Left lung (tissue), 14 donors: ENCODE measurements at places on chromosomes 12 and 14. TPM values are rescaled to one million over a fixed set of nuclear protein-coding genes. Genes with fewer than 3 reads are reported as not detected.

Gene C12orf54
- not detected for total RNA-seq

Gene MIPOL1
- total RNA-seq = 12.5 TPM

Gene OTUB2
- total RNA-seq = 1.5 TPM

Gene GALNT9
- total RNA-seq = not detected

Gene ZNF891
- total RNA-seq = 1.6 TPM

Gene EIF5
- total RNA-seq = 239 TPM

Gene DTX1
- 0.70 TPM for total RNA-seq

DNA sequence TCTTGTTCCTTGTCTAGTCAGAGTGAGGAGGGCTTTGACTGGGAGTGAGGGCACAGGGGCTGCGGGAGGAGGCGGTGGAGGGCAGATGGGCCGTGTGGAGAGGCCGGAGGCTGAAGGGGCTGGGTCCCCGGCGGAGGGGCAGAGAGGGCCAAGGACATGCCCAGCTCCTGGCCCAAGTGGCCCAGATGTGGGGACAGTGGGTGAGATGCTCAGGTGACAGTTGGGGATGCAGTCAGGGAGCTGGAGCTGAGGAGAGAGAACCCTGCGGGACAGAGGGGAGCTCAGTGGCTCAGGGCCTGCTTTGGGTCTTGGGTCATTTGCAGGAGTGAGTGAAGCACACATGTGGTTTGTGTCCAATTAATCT lies 26.5 kb upstream of the PLD4 start:
- DNase-seq = no peak
- H3K4me1 ChIP-seq = peaks cover 15% of the 10 kb centered on the region
- peaks cover 9% of the 10 kb centered on the region for H3K36me3 ChIP-seq
- no peak overlapping the region for H3K27ac ChIP-seq
- H3K4me3 ChIP-seq = no peak overlapping the region

DNA sequence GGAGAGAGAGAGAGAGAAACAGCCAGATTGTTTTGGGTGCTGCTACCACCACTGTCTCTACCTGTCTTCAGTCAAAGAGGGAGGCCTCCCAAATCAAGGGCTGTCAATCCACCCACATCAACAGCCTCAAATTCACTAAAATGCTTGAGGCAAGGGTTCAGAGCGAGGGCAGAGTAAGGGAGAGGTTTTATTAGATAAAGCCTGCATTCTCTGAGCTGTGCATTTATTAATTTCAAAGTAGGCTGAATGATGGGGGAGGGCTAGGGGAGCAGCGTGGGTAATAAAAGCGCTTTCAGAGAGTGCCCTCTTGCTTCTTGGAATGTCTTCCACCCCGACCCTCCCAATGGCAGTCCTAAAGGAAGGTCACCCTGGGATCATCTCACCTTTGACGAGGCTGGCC lies 636.5 kb upstream of the TBX3 start:
- no peak overlapping the region for H3K27ac ChIP-seq
- H3K36me3 ChIP-seq = no peaks in the 10 kb centered on the region
- H3K4me1 ChIP-seq = no peaks in the 10 kb centered on the region
- no peak overlapping the region for H3K4me3 ChIP-seq
- DNase-seq = no peak

DNA sequence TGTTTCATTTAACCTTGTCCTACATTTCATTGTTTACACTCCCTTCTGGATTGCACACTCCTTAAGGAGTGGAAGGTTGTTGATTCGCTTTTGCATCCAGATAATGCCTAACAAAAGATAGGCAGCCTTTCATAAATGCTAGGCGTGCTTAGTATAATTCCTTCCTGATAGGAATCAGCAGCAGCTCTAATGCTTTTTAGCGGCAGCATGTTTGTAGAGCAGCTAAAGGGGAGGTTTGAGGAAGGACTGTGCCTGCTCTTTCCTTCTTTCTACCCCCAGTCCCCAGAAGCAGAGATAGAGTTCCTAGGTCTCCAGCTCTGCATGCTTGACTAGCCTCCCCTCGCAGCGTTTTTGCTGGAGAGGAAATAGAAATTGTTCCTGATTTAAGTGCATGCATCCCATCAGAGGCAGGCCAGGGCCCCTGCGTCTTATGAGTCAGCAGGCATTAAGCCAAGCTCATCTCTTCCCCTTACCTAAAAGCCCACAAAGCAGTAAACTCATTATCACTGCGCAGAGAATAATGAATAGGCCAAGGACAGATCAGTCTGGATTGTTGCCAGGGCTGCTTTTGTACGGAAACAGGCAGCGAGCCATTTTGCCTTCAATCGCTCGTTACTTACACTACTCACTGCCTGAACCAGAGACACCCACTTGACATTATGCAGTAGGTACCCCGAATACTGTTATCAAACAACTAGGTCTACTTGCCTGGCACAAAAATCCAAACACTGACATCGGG lies 14.0 kb upstream of the TBPL2 start:
- H3K4me1 ChIP-seq = peaks cover 14% of the 10 kb centered on the region
- no peak for DNase-seq
- no peak overlapping the region for H3K27ac ChIP-seq
- no peaks in the 10 kb centered on the region for H3K27me3 ChIP-seq
- no peaks in the 10 kb centered on the region for H3K36me3 ChIP-seq

- no peaks in the 10 kb centered on the region for H3K36me3 ChIP-seq
- peak overlapping the region; percentile 24 for H3K27ac ChIP-seq
- H3K4me3 ChIP-seq = no peak overlapping the region
- no peaks in the 10 kb centered on the region for H3K27me3 ChIP-seq
Observed at GRCh38 chr12:105672121-105672975, 341.9 kb downstream of the C12orf75 start.

- no peak overlapping the region for H3K4me3 ChIP-seq
- H3K4me1 ChIP-seq = peaks cover 15% of the 10 kb centered on the region
- no peak for DNase-seq
- no peaks in the 10 kb centered on the region for H3K36me3 ChIP-seq
- no peaks in the 10 kb centered on the region for H3K27me3 ChIP-seq
Observed at GRCh38 chr12:6632026-6632983, 3.5 kb downstream of the LPAR5 start.

- no peak overlapping the region for H3K27ac ChIP-seq
- no peak overlapping the region for H3K4me3 ChIP-seq
- H3K4me1 ChIP-seq = no peaks in the 10 kb centered on the region
- H3K36me3 ChIP-seq = no peaks in the 10 kb centered on the region
- DNase-seq = no peak
Observed at GRCh38 chr12:106065506-106065905, 73.2 kb downstream of the NUAK1 start.

DNA sequence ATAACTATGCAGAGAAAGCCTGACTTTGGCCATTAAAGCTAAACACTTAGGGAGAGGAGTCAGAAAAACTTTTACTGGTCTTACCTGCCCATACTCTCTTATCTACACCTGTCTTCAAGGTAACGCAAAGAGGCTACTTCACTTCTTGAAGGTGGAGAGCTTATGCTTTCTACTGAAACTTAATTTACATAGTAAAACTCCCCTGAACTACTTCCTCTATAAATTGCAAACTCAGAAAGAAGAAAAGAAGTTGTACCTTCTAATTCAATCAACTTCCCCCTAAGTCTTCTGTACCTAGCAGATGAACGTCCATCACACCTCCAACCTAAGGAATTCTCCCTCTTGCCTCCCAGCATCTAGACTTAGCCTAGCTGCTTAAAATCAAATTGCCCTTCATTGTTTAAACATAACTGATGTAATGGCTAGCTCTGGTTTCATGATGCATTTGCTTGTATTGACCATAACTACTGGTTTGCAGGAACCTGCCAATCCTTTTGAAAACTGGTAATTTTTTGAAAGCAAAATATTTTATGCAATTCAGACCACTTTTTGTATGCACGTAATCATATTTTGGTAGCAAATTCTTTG lies 87.7 kb downstream of the STON2 start:
- H3K27me3 ChIP-seq = no peaks in the 10 kb centered on the region
- no peak for DNase-seq
- H3K4me1 ChIP-seq = peaks cover 10% of the 10 kb centered on the region
- no peaks in the 10 kb centered on the region for H3K36me3 ChIP-seq
- H3K4me3 ChIP-seq = no peak overlapping the region

GRCh38 chr12:50765095-50765911 lies 1.4 kb downstream of the ATF1 start:
- peak overlapping the region; percentile 97 for H3K4me3 ChIP-seq
- no peaks in the 10 kb centered on the region for H3K36me3 ChIP-seq
- peaks cover 7% of the 10 kb centered on the region for H3K4me1 ChIP-seq
- DNase-seq = peak; percentile 57
- no peaks in the 10 kb centered on the region for H3K27me3 ChIP-seq

DNA sequence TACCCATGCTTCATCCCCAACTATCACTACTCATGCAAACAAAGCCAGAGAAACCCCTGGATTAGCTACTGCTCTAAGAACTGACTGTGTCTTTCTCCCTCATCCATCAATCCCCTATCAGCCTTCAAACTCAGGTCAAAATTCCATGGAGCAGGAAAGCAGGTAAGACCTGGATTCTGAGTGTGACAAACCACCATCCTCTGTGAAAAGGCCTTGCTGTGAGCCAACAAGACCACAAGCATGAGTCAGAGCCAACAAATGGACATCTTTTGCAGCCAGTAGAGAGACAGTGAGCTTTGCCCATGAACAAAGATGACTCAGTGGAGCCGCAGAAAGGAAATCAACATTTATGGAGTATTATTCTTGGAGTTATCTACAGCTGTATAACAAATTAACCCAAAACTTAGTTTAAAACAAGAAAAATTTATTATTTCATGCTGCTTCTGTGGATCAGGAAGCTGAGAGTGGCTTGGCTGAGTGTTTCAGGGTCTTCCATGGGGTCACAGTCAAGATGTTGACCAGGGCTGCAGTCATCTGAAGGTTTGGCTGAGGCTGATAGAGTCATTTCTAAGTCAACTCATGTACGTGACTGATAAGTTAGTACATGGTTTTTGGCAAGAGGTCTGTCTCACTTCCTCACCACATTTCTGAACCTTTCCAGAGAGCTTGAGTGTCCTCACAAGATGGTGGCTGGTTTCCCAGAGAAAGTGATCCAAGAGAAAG lies 61.1 kb downstream of the PITPNM2 start:
- no peaks in the 10 kb centered on the region for H3K36me3 ChIP-seq
- H3K27me3 ChIP-seq = no peaks in the 10 kb centered on the region
- no peak for DNase-seq
- H3K4me3 ChIP-seq = no peak overlapping the region
- peaks cover under 1% of the 10 kb centered on the region for H3K4me1 ChIP-seq
- peak overlapping the region; percentile 39 for H3K27ac ChIP-seq

DNA sequence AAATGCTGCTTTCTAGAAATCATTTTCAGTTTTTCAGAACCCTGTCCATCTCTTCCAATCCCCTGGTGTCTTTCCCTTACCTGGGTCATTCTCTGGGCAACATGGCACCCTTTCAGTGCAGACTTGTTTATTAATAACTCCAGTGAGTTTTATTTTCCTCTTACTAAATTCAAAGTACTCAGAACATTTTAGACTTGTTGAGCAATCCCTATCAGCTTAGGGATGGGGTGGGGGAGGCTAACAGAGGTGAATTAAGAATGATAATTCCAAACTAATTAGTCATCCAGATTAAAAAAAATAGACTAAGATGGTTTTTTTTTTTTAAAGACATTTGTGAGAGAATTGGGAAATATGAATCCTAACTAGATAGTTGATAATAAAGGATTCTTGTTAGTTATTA lies 10.7 kb downstream of the GPRC5A start:
- peak overlapping the region; percentile 45 for H3K27ac ChIP-seq
- no peak overlapping the region for H3K4me3 ChIP-seq
- no peaks in the 10 kb centered on the region for H3K27me3 ChIP-seq
- no peaks in the 10 kb centered on the region for H3K36me3 ChIP-seq
- DNase-seq = no peak
- peaks cover 22% of the 10 kb centered on the region for H3K4me1 ChIP-seq

DNA sequence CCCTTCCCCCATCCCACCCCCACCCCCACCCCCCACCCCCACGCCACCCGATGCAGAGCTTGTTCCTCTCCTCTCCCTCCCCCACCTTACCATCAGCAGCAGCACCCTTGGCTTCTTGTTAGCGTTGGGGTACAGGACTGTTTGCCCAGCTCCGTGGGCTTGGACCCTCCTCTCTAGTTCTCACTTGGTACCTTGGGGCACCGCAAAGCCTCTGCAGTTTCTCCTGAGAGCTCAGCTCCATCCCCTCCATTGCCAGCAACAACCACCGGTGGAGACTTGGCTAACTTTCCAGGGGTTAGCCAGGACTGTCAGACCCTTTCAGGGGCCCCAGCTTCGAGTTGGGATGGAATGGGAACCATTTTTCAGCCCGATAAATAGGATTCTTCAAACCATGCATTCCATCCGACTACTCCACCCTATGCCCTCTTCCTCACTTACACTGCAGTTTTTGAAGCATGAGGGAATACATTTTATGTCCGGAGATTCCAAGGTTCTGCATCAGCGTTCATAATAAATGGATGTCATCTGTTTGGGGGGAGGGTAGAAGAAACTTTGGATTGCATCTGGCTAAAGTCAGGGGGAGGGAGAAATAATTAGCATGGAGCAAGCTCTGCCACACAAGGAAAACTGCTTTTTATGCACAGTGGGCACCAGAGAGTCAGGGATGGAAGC lies 1.1 kb downstream of the SCN8A start:
- H3K4me3 ChIP-seq = no peak overlapping the region
- H3K27ac ChIP-seq = no peak overlapping the region
- no peaks in the 10 kb centered on the region for H3K36me3 ChIP-seq
- H3K27me3 ChIP-seq = peaks cover 86% of the 10 kb centered on the region
- no peaks in the 10 kb centered on the region for H3K4me1 ChIP-seq
- no peak for DNase-seq

- no peaks in the 10 kb centered on the region for H3K4me1 ChIP-seq
- no peaks in the 10 kb centered on the region for H3K27me3 ChIP-seq
- H3K27ac ChIP-seq = no peak overlapping the region
- no peak overlapping the region for H3K4me3 ChIP-seq
- no peak for DNase-seq
Observed at GRCh38 chr14:97692084-97692483, 894.9 kb downstream of the VRK1 start.

DNA sequence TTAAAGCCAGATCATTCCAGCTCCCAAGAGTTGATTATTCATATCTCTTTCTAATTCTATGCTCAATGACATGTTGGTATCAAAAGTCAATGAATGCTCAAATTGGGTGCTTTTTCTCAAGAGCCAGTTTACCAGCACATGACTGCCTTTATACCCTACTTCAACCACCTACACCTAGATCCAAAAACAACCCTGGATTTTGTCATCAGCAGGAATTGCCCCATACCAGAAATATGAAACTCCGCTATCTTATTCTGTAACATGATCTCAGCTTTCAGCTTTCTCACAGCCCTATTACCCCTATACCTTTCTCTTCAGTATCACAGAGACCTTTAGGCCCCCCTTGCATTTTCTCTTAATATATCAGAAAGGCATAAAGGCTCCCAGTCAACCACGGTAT lies 32.3 kb upstream of the ESR2 start:
- H3K27ac ChIP-seq = no peak overlapping the region
- no peaks in the 10 kb centered on the region for H3K27me3 ChIP-seq
- no peaks in the 10 kb centered on the region for H3K36me3 ChIP-seq

DNA sequence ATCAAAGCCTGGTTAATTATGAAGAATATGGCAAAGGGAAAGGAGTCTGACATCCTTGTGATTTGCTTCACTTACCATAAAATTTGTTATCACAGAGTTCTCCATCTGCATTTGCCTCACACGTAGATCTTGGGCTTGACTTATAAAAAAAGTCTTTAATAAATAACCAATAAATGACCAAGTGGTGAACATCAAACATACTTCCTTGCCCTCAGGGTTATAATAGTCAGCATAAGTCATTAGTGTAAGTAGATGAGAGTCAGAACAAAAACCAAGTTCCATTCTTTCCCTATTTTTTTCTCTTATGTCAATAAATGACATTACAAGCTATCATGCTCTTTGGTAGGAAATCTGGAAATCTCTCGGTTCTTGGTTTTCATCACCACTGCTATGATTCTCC lies 635.4 kb upstream of the ATXN7L3B start:
- no peaks in the 10 kb centered on the region for H3K36me3 ChIP-seq
- H3K27ac ChIP-seq = no peak overlapping the region
- H3K4me3 ChIP-seq = no peak overlapping the region
- no peaks in the 10 kb centered on the region for H3K27me3 ChIP-seq
- DNase-seq = no peak
